ENCODE measurements at places on chromosomes 13 and 19.

DNA sequence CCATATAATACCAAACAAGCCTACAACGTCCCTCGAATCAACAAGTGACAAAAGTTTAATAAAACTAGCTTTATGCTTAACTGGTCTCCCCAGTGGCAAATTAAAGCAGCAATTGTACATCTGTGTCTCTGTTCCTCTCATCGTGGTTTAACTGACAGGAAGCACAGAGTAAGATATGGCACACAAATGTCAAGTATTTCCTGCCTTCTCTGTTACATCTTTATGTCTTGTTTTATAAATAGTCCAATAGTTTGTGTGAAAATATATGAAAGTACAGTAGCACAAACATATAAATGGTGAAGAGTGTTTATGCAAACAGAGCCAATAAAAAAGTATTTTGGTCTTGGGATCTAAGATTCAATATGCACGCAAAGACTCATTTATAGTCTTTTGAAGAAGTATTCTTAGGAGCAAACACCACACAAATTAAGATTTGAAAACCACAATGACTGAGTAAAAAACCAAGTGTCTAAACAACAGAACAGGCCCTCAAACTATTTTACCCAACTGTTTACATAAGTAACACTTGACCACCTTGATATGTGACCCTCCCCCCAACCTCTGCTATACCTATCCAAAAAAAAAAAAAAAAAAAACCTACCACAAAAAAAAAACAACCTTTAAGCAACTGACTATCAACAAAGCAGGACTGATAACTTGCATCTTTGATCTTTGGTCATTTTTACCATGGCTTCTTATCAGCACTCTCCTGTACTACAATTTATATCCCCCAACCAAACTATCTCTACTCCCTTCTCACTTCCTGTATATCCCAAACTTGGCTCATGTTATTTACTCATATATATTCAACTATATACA is 14.0 kb downstream of the ELF1 start:
- DNase-seq: no peak

DNA sequence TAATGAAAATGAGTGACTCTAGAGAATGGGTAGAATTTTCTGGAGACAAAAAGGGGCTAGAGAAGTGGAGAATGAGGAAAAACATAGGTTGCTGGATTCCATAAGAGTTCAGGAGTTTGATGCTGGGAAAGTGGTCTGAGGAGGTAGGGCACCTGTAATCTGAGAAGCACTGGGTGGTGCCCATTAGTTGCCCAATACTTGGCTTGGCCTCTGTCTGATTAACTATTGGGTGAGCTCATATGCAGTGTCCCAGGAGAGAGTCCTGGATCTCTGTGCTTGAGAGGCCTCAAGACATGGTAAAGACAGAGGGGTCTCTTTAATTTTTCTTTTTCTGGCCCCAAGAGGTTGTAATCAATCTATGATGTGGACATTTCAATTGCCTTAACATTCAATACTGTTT is 390.1 kb downstream of the TDRD3 start:
- no peak for DNase-seq

DNA sequence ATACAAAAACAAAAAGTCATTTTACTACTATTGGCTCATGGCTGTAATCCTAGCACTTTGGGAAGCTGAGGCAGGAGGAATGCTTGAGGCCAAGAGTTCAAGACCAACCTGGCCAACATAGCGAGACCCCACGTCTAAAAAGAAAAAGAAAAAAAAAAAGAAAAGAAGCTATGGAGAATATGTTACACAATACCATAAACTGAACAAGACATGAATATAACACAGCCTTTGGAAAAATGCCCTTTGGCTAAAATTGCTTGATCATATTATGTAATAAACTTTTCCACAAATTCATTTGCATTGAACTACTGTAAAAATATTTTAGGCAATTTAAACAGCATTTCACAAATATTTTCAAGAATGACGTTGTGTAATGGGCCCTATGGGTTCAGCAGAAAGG is 3.7 kb upstream of the ZNF415 start:
- no peak for DNase-seq

DNA sequence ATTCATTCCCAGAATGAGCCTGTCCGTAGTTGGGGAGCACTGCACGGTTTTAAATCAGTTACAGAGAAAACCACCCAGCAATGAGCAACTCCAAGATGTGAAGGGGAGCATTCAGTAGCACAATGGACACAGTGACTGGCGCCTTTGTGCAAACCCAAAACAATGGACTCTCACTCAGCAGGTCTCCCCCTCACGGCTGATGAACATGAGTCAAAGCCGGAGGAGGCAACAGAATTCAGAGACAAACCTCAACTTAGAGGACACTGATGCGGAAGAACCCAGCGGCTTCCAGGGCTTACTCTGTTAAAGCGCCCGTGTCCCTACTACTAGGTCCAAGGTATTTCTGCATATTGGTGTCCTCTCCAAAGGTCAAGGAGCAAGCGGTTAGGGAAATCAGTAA is 17.7 kb downstream of the PLEKHF1 start:
- no peak for DNase-seq
